ENCODE measurements at places on chromosomes 13 and 19.

- no peak for DNase-seq
Measured at GRCh38 chr13:113267642-113268405, 29.2 kb upstream of the LAMP1 start.

DNA sequence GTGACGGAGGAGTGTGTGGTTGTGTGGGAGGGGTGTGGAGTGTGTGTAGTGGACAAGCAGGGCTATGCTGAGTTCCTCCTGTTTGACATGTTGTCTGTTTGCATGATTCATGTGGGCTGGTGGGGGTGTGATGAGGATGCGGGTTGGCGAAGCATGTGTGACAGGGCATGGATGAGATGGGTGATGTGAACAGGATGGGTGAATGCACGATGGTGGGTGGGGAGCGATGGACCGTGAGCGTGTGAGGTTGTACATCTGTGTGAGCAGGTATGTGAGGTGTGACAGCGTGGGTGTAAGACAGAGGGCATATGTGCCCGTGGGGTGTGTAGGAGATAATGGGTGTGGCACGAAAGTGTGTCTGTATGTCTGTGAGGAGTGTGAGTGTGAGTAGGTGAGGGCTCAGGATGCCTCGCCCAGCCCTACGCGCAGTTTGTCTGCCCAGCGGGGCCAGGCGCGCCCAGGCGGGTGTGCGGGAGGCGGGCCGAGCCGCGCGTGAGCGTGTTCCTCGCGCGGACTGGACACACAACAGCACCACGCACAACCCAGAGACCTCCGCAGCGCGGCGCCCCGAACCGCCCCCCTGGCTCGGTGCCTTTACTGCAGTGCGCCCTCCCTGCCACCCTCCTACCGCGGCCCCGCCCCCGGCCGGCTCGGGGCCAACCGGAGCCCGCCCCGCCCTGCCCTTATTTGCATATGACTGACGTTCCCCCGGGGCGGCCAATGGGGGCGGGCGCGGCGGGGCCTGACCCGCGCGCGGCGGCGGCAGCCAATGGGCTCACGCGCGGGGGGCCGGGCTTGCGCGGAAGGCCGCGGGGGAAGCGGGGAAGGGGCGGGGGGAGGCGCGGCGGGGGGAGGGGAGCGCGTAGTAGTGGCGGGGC, 14.4 kb downstream of the CIC start:
- peak; percentile 98 for DNase-seq

DNA sequence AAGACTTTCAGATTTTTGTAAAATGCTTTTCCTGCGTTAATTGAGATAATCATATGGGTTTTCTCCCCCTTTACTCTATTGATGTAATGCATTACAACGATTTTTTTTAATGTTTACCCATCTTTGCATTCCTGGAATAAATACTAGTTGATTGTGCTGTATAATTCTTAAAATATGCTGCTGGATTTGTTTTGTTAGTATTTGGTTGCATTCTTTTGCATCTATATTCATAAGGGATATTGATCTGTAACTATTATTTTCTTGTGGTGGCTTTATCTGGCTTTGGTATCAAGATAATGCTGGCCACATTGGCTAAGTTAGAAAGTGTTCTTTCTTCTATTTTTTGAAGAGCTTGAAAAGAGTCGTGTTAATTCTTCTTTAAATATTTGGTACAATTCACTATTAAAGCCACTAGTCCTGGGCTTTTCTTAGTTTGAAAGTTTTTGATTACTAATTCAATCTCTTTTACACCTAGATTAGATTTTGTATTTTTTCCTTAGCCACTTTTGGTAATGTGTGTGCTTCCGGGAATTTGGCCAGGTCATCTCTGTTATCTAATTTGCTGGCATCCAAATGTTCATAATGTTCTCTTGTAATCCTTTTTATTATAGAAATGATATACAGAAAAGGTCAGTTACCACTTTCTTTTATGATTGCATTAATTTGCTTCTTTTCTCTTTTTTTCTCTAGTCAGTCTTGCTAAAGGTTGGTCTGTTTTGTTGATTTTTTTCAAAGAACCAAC, 29.8 kb downstream of the KL start:
- DNase-seq, result no peak

DNA sequence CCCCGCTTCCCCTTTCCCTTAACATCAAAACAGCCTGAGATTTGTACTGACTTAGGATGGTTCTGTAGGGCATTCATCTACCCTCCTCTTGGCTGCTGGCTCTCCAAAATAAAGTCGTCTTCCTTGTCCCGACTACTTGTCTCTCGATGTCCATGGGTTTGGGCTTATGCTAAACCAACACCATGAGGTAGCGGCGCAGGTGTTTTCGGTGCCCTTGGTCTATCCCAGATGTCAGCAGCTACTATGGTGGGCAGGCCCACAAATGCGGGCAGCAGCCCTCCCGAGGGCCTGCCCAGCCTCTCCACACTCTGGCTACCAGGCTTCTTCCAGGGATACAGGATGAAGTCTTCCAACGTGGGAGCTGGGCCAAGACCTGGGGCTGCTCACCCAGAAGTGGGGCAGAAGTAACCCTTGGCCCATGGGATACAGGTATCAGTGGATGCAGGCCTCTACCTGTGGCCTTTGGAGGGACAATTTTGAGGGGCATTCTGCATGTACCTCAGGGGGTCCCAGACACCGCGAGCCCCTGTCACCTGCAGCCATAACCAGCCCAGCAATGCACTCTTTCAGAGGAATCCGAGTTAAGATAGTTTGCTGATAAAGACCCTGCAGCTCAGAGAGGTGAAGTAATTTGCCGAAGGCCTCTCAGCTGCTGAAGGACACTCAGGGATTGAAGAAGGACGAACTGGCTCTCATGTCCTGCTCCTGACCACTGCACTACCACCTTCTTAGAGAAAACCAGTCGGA, 47.8 kb upstream of the VSTM2B start:
- DNase-seq, result no peak

GRCh38 chr13:49220036-49220855, at the start of gene MLNR:
Gene MLNR (plus strand): TSS chr13:49220338. CDS start chr13:49220338, 0 bp downstream.
- peak; percentile 56 for DNase-seq

GRCh38 chr13:23696610-23697009, 126.4 kb downstream of the TNFRSF19 start:
- DNase-seq, result no peak

GRCh38 chr13:42394711-42395085, 122.7 kb downstream of the AKAP11 start:
- DNase-seq, result no peak

- DNase-seq, result no peak
Measured at GRCh38 chr13:99009987-99010551, 32.2 kb upstream of the DOCK9 start.

- no peak for DNase-seq
Measured at GRCh38 chr13:85508683-85509329, 290.4 kb downstream of the SLITRK6 start.

DNA sequence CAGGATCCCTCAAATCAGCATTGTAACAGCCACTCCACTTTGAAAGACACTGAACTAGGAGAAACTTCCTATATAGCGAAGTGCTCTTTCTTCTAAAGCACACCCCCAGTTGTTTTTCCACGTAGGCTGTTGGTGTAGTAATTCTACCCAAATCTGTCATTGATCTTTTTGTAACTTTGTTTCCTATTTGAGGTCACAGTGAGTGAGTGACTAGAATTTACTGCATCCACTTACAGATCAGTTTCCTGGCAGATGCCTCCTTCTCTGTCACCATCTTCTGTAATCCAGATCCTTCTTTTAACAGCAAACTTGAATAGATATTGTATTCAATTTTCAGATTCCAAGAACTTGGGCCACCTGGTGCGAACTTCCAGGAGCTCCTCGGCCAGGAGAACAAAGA, 15.3 kb downstream of the ZAR1L start:
- no peak for DNase-seq

GRCh38 chr13:51453207-51453958, 547 bp upstream of the INTS6 start:
- DNase-seq, result peak; percentile 99

DNA sequence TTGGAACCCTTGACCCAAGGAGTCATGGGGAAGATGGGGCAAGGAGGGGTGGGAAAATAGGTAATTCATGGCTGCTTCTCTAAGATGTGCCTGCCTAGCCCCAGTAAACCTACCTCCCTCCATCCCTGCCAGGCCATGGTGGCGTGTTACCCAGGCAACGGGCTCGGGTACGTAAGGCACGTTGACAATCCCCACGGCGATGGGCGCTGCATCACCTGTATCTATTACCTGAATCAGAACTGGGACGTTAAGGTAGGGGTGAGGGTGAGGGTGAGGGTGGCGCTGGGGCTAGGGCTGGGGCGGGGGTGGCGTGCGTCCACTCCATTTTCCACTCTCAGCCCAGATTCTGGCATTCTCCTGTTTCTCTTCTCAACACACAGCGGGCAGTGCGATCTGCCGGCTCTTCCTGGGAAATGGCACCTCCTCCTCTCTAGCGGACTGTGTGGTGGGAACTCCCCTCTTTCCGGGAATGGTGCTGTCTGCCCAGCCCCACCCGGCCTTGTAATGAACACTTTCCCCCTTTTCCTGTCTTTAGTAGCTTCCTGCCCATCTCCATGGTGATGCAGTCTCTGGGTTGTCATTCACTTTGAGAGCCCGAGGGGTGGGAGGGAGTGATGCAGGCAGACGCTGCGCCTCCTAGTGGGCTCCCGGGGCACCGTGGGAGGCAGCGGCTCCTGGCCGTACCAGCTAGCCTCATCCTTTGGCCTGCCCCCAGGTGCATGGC, 7.6 kb downstream of the EGLN2 start:
- peak; percentile 87 for DNase-seq

GRCh38 chr19:43768273-43769050, 12.3 kb downstream of the KCNN4 start:
- DNase-seq, result no peak

GRCh38 chr19:39846678-39847486, 703 bp upstream of the FBL start:
- peak; percentile 16 for DNase-seq

GRCh38 chr19:7497292-7497691, 8.5 kb upstream of the PEX11G start:
- no peak for DNase-seq

- DNase-seq, result no peak
Measured at GRCh38 chr19:2099937-2100718, 3.4 kb downstream of the IZUMO4 start.

GRCh38 chr19:10809651-10810285, 26.2 kb downstream of the TMED1 start:
- no peak for DNase-seq

GRCh38 chr13:73800011-73800410, 334.2 kb downstream of the KLF12 start:
- DNase-seq, result no peak

DNA sequence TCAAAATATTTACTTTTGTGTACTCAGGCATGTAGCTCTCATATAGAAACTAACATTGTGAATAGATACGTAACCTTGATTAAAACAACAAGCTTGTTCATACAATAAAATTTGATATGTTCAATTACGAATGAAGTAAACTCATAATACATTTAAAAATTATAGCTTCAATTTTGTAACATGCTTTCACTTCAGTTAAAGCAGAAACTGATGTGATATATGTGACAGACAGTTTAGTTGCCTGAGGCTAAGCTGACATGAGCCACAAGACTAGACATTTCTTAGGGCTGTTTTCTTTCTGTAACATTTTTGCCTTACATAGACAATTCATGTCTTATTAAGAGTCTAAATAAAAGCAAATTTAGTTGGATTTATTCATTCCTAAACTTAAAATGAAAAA, 526.0 kb downstream of the PCDH9 start:
- no peak for DNase-seq

- no peak for DNase-seq
Measured at GRCh38 chr13:29957320-29957719, 106.9 kb upstream of the UBL3 start.

GRCh38 chr13:45178349-45179162, 22.3 kb downstream of the KCTD4 start:
- DNase-seq, result no peak

DNA sequence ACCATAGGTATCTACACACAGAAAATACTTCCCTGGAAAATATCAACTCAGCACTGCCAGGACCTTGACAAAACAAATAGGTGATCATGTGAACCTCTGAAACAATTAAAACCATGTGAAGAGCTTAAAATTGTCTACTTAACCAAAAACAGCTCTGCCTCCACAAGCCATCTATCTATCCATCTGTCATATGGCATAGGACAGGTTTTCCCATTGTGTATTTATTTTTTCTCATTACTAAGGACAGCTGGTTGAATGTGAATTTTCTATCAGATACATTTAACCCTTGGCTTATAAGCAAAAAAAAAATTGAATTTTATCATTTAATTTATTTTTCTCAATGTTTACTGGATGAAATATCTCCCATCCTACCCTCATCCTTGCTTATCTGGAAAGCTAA, 279.5 kb downstream of the PCDH9 start:
- DNase-seq, result no peak
